PC-3 (cell line): ENCODE measurements at places on chromosomes 11 and 22.

- DNase-seq = peak; percentile 48
These were observed 52.3 kb downstream of the SC5D start for GRCh38 chr11:121344824-121345223.

GRCh38 chr22:19368876-19369275 lies 62.7 kb downstream of the HIRA start:
- no peak for DNase-seq

DNA sequence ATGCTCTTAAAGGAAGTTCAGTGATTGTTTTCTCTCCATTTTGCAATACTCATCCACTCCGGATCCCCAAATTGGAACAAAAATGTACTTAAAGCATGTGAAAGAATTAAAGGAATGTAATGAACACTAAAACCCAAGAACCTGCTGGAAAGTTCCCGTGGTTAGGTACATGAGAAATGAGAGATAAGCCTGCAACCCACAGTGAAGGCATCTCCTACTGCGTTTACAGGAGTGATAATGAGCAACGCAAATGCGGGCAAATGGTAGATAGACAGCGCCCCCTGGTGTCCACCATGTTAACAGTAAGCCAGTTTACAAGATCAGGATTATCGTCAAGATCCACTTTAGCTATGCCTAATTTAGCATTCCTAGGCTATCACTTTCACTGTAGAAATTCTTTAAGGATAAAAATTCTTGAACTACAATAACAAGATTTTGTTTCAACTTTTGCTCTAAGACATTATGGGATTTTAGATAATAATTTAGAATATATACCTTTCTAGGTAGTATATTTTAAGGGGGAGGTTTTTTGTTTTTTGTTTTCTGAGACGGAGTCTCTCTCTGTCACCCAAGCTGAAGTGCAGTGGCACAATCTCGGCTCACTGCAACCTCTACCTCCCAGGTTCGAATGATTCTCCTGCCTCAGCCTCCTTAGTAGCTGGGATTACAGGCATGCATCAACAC lies 29.9 kb downstream of the ALG9 start:
- DNase-seq = peak; percentile 92

- DNase-seq = no peak
These were observed 10.8 kb upstream of the SLN start for GRCh38 chr11:107722662-107723061.

DNA sequence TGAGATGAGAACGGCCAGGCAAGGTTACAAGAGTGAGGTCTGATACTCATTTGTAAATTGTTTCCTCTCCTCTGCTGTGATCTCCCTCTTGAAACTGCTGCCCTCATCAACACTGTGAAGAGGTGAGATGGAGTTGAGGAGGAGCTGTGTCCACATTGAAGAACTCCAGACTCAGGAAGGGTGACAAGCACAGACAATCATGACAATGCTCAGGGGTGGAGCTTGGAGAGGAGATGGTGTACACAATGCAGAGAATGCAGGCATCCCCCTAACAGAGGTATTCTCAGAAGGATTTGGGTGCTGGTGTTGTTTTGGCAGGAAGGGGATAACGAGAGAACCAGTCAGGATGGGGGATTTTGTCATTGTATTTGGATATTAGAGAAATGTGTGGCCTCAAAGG lies 21.5 kb upstream of the MMP7 start:
- DNase-seq = no peak

GRCh38 chr11:104764710-104765045 lies 133.6 kb downstream of the CASP12 start:
- no peak for DNase-seq

GRCh38 chr11:10942620-10943019 lies 84.8 kb upstream of the ZBED5 start:
- peak; percentile 10 for DNase-seq

- DNase-seq = no peak
These were observed 17.6 kb downstream of the ALG12 start for GRCh38 chr22:49900441-49901230.

- no peak for DNase-seq
These were observed 1.7 kb downstream of the PTPN5 start for GRCh38 chr11:18789942-18790341.

GRCh38 chr11:36186340-36187175 lies 102.7 kb downstream of the COMMD9 start:
- DNase-seq = peak; percentile 10
